Small intestine (tissue), 16 donors: ENCODE measurements at places on chromosomes 2 and 18.
A peak's percentile ranks its signal among the peaks of the same experiment; 100 is the strongest.

- no peak for DNase-seq
Observed at GRCh38 chr18:72833471-72833870, 34.3 kb downstream of the NETO1 start.

DNA sequence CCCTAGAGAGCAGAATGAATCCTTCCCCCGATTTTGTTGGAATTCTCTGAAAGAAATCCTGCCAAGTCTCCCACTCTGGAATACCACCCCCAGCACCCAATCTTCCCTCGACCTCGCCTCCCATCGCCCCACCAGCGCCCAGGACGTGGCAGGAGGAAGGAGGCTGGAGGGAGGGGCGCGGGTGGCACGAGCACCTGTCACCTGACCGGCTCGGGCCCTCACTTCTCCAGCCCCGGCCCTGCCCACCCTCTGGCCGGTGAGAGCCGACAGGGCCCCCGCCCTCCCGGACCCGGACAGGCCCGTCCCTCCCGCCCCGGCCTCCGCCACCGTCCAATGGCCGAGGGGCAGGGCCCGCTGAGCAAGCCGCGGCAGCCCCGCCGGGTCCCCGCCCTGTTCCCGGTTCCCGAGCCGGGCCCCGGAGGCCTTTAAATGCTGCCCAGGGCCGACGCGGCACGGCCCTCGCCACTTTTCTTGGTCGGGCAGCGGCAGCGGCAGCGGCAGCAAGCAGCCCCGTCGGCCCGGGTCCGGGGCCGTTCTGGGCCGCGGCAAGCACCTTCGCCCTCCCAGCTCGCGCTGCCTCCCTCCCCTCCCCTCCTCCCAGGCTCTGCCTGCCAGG is at the start of gene LGALSL:
Gene LGALSL, plus strand, starts transcription at position 393 of the 616 bp plus-strand sequence. CDS start 384 bp downstream, outside the sequence.
- peak; percentile 87 for DNase-seq

- DNase-seq: no peak
Observed at GRCh38 chr2:240589850-240590525, 3.5 kb downstream of the CAPN10 start.

DNA sequence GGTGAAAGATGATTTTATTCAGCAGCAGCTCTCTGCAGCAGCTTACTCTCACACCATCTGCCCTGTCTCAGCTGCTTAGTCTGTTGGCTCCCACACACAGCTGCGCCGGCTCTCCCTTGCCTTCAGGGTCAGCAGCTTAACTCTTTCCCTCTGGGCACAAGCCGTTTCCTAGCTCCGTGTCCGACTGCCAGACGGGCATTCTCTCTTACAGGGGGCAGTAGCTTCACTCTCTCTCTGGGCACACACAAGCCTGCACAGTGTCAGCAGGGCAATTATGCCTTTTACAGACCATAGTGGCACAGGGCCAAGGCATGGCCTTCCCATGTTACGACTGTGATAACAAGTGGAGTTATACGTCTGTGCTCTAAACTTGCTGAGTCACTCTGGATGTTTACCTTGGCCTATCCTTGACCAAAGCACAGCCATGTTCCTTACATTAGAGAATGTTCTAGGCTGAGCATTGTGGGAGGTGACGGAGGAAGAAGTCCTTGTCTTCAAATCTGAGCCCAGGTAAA is 31.7 kb downstream of the PCARE start:
- no peak for DNase-seq

GRCh38 chr2:180893752-180894151 is 86.7 kb upstream of the UBE2E3 start:
- DNase-seq: no peak

- peak; percentile 65 for DNase-seq
Observed at GRCh38 chr2:26401739-26402541, at the start of gene DRC1. Gene DRC1, plus strand, starts transcription at chr2:26401920. Its CDS starts 70 bp downstream, at chr2:26401990.

- no peak for DNase-seq
Observed at GRCh38 chr2:46198164-46198883, 98.9 kb upstream of the EPAS1 start.

DNA sequence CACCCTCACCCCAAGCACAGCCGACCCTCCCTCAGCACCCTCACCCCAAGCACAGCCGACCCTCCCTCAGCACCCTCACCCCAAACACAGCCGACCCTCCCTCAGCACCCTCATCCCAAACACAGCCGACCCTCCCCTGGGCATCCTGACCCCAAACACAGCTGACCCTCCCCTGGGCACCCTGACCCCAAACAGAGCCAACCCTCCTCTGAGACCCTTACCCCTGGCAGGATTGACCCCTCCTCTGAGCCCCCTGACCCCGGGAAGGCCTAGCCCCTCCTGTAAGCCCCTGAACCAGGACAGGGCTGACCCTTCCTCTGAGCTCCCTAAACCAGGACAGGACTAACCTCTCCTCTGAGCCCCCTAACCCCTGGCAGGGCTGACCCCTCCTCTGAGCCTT is 84.4 kb upstream of the RAB6C start:
- DNase-seq: no peak

DNA sequence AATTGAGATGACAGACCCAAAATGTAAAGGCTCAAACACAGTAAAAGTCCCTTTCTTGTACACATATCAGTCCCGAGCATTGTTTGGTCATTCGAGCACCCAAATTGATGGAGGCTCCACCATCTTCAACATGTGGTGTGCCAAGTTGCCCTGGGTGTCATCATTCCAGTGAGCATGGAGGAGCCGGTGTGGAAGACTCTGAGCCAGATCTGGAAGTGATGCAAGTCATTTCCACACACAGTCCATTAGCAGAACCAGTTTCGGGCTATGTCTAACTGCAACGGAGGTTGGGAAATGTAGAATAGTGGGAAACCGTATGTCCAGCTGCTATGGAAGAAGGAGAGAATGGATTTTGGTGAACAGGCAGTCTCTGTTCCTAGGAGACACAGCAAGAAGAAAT is 40.9 kb upstream of the BZW1 start:
- no peak for DNase-seq

- DNase-seq: no peak
Observed at GRCh38 chr2:45191976-45192375, 182.7 kb upstream of the SIX2 start.

GRCh38 chr2:53028225-53028624 is 739.4 kb upstream of the CHAC2 start:
- DNase-seq: no peak

DNA sequence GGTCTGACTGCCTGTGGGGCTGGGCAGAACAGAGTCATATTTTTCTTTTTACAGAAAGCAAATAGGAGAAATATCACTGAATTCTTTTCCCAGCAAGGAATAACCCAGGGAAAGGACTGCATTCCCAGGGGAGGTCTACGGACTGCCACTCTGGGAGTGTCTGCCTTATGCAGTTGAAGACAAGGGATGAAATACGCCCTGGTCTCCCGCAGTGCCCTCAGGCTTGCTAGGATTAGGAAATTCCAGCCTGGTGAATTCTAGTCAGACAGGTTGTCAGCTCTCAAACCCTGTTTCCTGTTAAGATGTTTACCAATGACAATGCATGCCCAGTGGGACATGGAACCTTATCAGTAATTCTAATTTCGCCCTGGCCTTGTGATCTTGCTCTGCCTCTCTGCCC is 30.3 kb upstream of the PDK1 start:
- no peak for DNase-seq

GRCh38 chr2:2744107-2744506 is 413.0 kb upstream of the MYT1L start:
- no peak for DNase-seq

DNA sequence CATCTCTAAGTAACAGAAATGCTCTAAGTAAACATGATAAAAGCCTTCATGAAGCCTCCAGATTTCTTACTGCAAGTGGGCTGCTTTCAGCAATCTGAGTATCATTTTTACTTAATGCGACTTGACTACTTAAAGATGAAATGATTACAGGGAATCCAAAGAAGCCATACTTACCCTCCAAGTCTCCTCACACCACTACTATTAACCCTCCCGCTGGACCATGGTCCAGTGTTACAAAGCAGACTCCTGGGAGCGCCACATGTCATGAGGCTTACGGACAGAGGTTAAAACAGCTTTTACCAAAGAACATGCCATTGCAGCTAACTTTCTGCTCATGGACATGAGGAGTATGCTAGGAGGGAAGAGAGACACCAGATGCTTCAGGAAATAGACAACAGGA is 46.4 kb downstream of the LPIN2 start:
- DNase-seq: no peak

- DNase-seq: peak; percentile 49
Observed at GRCh38 chr2:151637271-151637781, 97.0 kb downstream of the NEB start.

- DNase-seq: no peak
Observed at GRCh38 chr2:220104871-220105351, 477.5 kb downstream of the SLC4A3 start.

GRCh38 chr18:77495982-77496690 is 246.5 kb downstream of the GALR1 start:
- DNase-seq: no peak

DNA sequence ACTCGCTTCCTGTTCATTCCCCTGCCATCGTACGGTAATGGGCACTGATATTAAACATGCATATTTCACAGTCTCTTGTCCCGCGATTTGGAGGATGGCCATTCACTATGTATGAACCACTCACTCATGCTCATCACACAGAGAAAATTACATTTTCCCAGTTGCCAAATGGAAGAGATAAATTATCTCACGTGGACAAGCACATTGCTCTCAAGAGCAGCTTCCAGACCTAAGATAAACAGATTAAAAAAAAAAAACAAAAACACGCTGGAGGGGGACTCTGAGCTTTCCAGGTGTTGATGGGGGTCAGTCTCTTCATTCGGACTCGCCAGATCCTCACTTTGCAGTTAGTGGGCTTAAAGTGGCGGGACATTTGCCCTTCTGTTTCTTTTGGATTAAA is 1.7 kb upstream of the MAPK4 start:
- DNase-seq: no peak

GRCh38 chr2:212078103-212078502 is 460.5 kb downstream of the ERBB4 start:
- no peak for DNase-seq

GRCh38 chr2:233202531-233202944 is 48.9 kb upstream of the ATG16L1 start:
- no peak for DNase-seq

DNA sequence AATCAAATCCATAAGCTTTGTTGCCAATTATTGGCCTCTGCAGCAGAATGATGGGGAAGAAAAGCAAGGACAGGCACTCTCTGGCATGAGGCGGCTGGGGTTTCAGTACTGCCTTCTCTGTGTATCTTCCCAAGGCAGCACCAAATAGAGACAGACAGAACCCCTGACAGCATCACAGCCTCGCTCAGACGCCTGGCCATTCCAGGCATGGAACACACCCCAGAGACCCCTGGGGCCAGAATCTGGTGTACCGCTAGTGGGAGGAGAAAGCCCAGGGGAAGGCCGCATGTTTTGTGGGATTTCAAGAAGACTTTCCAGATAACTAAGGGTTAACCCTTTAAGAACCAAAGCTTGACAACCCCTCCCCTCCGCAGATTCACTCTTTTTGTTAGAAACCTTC is 282.1 kb downstream of the EN1 start:
- DNase-seq: no peak

DNA sequence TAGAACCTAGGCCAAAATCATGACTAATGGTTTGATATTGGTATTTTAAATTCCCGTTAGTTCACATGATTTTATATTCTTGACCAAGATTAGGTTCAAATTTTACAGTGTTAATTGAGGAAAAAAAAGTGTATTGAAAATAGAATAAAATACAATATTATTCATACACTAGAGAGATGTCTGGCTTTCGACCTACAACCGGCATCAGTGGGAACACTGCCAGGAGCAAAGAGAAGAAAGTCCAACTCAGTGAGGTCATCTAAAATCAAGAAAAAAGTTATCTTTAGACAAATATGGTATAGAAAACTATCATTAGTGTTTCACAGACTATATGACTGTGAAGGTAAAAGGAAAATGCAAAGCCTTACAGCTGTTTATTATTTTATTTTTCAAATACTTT is 81.5 kb downstream of the PIGN start:
- DNase-seq: no peak

DNA sequence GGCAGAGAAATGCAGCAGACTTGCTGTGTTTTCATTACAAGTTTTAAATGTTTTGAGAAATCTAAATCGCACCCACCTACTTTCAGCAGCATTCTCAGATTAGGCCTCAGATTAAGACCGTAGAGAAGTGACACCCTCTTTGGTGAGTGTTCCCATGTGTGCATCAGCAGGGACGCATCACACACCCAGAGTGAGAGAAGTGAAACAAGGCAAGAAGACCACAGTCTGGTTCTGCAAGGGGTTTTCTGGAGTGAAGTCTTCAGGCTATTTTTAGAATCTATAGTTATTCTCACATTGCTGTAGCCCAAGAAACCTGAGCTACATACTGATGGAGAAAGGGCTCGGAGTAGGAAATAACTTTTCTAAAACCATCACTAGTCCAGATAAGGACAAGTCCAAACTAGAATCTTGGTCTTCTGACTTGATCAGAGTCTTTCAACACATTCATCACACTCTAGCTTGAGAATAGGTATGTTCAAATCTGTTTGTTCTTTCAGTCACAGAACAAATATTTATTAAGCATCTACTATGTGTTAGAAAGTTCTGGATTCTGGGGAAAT is 1216.6 kb upstream of the PIK3C3 start:
- no peak for DNase-seq

DNA sequence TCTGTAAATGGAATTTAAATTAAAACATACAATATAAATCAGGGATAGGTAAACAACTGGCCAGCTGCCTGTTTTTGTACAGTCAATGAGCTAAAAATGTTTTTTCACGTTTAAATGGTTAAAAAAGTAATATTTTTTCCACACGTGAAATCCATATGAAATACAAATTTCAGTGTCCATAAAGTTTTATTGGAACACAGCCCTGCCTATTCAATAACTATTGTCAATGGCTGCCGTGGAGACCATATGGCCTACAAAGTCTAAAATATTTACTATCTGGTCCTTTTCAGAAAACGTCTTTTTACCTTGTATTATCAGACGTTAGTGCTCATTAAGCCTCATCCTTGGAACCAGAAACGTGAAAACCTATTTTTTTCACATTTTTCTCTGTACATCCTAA is 1.3 kb downstream of the TMEM17 start:
- DNase-seq: no peak

- no peak for DNase-seq
Observed at GRCh38 chr2:204205082-204205481, 268.5 kb downstream of the ICOS start.

GRCh38 chr2:105789745-105790460 is 45.2 kb downstream of the NCK2 start:
- no peak for DNase-seq

- DNase-seq: no peak
Observed at GRCh38 chr18:50720325-50720674, 99.5 kb downstream of the MRO start.

GRCh38 chr2:233346930-233347329 is 7.4 kb upstream of the DGKD start:
- DNase-seq: no peak

GRCh38 chr2:69151931-69152330 is 139.0 kb downstream of the ANTXR1 start:
- no peak for DNase-seq
